Right renal pelvis (tissue), 4 donors: ENCODE measurements at places on chromosomes 3 and 15. TPM values are rescaled to one million over a fixed set of nuclear protein-coding genes. Genes with fewer than 3 reads are reported as not detected.

CHRNA7 gene
- 13.9 TPM for polyA plus RNA-seq

ARNT2 gene
- 61.2 TPM for polyA plus RNA-seq

CERS3 gene
- polyA plus RNA-seq = 0.09 TPM

GOLGA8T gene
- polyA plus RNA-seq = not detected

GOLIM4 gene
- polyA plus RNA-seq = 128 TPM

NXPE3 gene
- polyA plus RNA-seq = 8.5 TPM

KBTBD8 gene
- 1.6 TPM for polyA plus RNA-seq

VWA5B2 gene
- 1.2 TPM for polyA plus RNA-seq

MNS1 gene
- 33.2 TPM for polyA plus RNA-seq

MYL3 gene
- 21.8 TPM for polyA plus RNA-seq

SQOR gene
- polyA plus RNA-seq = 27.0 TPM

ALDH1A2 gene
- 341 TPM for polyA plus RNA-seq

EAF2 gene
- 7.4 TPM for polyA plus RNA-seq

EDEM1 gene
- 20.7 TPM for polyA plus RNA-seq

AMIGO3 gene
- polyA plus RNA-seq = 2.6 TPM

ANKRD63 gene
- polyA plus RNA-seq = 0.26 TPM

NPAP1 gene
- polyA plus RNA-seq = 0.40 TPM

GABRA5 gene
- polyA plus RNA-seq = 0.14 TPM

TUSC7 gene
- not detected for polyA plus RNA-seq

TMEM62 gene
- 14.8 TPM for polyA plus RNA-seq

TM4SF18 gene
- 23.4 TPM for polyA plus RNA-seq

WDR93 gene
- 2.1 TPM for polyA plus RNA-seq

SLC28A1 gene
- 5.8 TPM for polyA plus RNA-seq

ATP13A5 gene
- not detected for polyA plus RNA-seq

CFAP100 gene
- 1.6 TPM for polyA plus RNA-seq

RYR3 gene
- 4.8 TPM for polyA plus RNA-seq

CCR3 gene
- not detected for polyA plus RNA-seq
